Right ventricle myocardium inferior (tissue), 1 donor: ENCODE measurements at places on chromosomes 13 and 19. TPM values are rescaled to one million over a fixed set of nuclear protein-coding genes. Genes with fewer than 3 reads are reported as not detected.

DNA sequence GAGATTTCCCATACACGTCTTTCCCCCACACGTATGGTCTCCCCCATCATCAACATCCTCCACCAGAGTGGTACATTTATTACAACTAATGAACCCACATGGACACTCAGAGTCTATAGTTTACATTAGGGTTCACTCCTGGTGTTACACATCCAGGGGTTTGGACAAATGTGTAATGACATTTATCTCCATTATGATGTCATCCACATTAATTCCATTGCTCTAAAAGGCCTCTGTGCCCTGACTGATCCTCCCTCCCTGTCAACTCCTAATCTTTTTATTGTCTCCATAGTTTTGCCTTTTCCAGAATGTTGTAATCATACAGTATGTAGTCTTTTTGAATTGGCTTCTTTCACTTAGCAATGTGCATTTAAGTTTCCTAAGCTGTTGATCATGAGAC lies 8.2 kb downstream of the ZNF383 start:
- no peak for DNase-seq

- DNase-seq = no peak
Measured at GRCh38 chr13:23599083-23599925, 29.1 kb downstream of the TNFRSF19 start.

- DNase-seq = peak; percentile 78
Measured at GRCh38 chr13:66657165-66657881, 572.8 kb downstream of the PCDH9 start.

The CYP4F12 gene
- 5.8 TPM for total RNA-seq

The AMH gene
- total RNA-seq = 0.89 TPM
